Endodermal cell (in vitro differentiated cells): ENCODE measurements at places on chromosomes 16 and 17. TPM values are rescaled to one million over a fixed set of nuclear protein-coding genes. Genes with fewer than 3 reads are reported as not detected.

DNA sequence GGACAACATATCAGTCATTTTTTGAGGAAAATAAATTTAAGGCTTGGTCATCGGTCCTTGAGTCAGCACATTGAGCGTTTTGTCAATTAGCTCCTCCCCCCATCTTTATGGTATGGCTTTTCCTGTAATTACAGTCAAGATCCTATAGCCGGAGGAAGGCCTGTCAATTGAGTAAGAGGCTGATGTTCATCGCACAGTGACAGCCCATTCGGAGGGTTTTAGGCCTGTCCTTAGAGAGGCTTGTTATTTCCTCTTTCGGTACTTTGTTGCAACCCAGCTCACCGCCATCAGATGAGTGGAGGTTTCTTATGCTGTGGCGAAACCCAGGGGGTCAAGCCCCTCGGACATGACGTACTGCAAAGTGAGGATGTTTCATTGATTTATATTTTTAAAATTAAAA, 395.2 kb downstream of the WWOX start:
- DNase-seq: no peak
- no peaks in the 10 kb centered on the region for H3K36me3 ChIP-seq

- no peaks in the 10 kb centered on the region for H3K36me3 ChIP-seq
- H3K27me3 ChIP-seq: peaks cover 100% of the 10 kb centered on the region
- no peaks in the 10 kb centered on the region for H3K4me1 ChIP-seq
These were observed 2.9 kb upstream of the FOXF1 start for GRCh38 chr16:86507173-86508027.

DNA sequence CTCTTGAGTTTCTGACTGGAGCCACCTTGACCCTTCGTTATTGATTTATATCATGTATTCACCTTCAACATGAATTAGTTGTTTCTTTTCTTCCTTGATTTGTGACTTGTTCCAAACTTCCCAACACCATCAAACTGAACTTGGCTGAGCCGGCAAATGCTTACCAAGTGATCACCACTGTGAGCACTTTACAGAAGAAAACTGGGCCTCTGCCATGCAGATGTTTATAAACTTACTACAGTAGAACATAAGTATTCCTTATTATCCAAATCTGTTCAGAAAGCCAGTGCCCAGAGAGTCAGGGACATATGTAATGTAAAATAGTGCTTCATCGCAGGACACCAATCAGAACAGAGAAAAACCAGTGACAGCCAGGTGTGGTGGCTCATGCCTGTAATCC, 19.9 kb downstream of the CMTM4 start:
- H3K4me3 ChIP-seq: no peak overlapping the region
- no peaks in the 10 kb centered on the region for H3K4me1 ChIP-seq
- peaks cover 23% of the 10 kb centered on the region for H3K36me3 ChIP-seq
- DNase-seq: no peak

- H3K27me3 ChIP-seq: no peaks in the 10 kb centered on the region
- no peak overlapping the region for H3K4me3 ChIP-seq
- no peak overlapping the region for H3K27ac ChIP-seq
- peaks cover 7% of the 10 kb centered on the region for H3K4me1 ChIP-seq
- peak; percentile 97 for DNase-seq
- H3K36me3 ChIP-seq: no peaks in the 10 kb centered on the region
These were observed 15.4 kb downstream of the ZFPM1 start for GRCh38 chr16:88468275-88469129.

AANAT gene
- not detected in 2 replicates for total RNA-seq

DNA sequence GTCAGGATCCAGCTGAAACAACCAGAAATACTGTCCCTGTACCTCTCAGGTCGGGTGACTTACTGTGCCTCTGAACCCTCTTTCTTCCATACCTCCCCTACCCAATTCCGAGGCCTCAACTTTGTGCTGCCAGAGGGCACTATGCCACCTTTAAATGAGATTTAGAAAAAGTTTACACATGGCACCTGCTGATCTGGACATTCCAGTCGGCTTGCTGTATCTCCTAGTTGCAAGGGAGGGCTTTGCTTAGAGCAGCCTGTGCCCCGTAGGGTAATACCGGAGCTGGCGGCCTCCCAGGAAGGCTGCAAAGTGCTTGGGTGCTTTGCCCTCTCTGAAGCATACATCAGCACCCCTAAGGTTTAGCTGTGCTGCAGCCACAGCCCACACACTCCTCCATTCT, 306.0 kb upstream of the RBFOX1 start:
- no peak for DNase-seq
- H3K4me3 ChIP-seq: no peak overlapping the region
- H3K4me1 ChIP-seq: peaks cover 6% of the 10 kb centered on the region

DNA sequence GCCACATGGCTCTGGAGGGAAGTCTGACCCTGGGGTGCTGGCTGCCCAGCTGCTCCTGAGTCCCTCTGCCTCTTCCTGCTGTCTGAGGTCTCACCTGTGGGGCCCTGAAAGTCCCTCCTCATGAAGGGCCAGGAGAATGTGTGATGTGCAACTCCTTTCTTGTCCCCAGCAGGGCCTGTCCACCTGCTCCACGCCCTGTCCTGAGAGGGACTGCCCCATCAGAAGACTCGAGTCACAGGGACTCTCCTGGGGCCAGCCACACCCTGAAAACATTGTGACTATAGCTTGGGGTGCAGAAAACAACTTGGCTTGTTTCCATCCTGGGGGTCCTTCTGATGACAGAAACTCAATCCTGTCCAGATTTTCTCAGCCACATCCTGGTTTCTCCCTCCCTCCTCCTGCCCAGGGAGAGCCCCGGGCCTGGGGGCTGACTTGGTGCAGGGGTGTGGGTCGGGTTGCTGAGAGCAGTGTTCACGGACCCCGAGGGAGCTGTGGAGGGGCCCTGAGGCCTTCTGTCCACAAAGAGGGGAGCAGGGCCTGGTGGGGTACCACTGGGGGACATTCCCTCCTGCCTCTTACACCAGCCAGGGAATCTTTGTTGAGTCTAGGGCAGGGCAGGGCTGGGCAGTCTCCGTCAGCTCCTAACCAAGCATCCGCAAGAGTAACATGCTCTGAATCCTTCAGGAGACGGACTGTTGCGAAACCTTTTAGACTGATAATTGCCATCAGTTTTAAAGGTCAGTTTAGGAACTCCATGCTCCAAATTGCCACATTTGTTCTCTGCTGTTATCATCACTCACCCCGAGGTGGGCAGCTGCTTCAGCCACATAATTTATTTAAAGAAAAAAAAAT, 45.9 kb downstream of the NT5M start:
- peak; percentile 43 for DNase-seq
- H3K27ac ChIP-seq: no peak overlapping the region
- no peaks in the 10 kb centered on the region for H3K27me3 ChIP-seq
- no peak overlapping the region for H3K4me3 ChIP-seq
- H3K36me3 ChIP-seq: no peaks in the 10 kb centered on the region

ARL5C gene
- total RNA-seq: not detected in 3 replicates

DNA sequence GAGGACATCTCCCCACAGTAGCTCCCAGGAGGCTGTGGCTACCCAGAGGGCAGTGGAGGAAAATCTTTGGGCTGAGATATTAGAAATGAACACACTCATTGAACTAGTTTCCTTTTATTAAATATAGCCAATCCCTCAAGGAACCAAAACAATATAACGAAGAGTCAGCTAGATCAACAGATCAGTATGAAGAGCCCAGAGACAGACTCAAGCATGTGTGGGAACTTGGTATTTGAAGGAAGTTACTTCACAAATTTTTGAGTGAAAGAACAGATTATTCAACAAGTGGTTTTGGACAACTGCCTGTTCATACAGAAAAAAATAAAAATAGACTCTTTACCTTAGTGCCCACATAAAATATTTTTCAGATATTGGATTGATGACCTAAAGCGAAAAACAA, 183.6 kb upstream of the PMFBP1 start:
- H3K27me3 ChIP-seq: no peaks in the 10 kb centered on the region
- no peak overlapping the region for H3K4me3 ChIP-seq
- H3K4me1 ChIP-seq: no peaks in the 10 kb centered on the region
- DNase-seq: no peak
- no peaks in the 10 kb centered on the region for H3K36me3 ChIP-seq

DNA sequence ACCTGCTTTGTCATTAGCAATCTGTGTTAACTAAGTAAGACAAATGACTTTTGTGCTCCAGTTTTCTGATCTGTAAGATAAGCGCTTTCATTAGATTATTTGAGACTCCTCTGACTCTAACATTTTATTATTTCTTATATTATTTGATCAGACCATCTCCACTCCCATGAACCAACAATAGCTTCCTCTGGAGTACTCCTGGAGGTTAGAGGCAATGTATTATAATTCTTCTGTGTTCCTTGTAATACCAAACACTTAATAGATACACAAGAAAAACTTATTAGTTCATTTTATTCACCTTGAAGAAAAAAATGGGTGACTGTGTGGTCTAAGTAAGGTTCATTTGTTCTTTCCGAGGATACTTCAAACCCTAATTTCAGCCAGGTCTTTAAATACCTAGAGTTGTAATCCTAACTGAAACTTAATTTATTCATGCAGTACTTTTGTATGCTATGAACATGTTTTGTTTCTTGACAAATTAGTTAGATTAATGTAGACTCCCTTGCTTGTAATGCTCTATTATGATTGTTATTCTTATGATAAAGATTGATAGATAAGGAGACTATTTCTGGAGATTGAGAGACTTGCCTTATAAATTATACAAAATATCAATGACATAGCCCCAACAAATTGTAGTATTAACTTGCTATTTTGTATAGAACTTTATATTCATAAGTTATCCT, 53.9 kb downstream of the NQO1 start:
- DNase-seq: no peak
- H3K27ac ChIP-seq: no peak overlapping the region
- no peaks in the 10 kb centered on the region for H3K27me3 ChIP-seq
- H3K36me3 ChIP-seq: peaks cover 78% of the 10 kb centered on the region
- H3K4me1 ChIP-seq: no peaks in the 10 kb centered on the region

DNA sequence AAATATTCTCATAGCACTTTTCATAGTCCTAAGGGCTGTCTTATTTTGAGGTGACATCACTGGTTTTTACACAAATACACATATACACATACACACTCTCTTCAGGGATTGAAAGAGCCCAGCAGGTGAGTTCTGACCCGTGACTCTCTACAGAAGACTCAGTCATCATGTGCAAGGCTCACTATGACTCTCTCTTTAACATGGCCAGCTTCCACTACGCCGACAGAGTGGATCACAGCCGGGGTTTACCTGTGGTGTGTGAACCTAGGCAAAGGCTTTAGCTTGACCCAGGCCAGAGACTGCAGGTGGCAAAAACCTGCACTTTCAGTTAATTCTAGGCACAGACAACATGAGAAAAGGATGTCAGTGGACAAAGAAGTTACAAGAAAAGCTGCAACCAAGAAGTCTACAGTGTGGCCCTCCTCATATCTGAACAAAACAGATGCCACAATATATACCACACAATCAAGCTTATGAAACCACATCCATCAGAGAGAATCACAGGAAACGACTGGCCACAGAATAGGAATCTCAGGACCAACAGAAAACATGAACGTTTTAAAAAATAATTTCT, 56.5 kb downstream of the CYTH1 start:
- no peaks in the 10 kb centered on the region for H3K36me3 ChIP-seq
- peak overlapping the region; percentile 56 for H3K4me3 ChIP-seq
- peaks cover 43% of the 10 kb centered on the region for H3K4me1 ChIP-seq
- no peaks in the 10 kb centered on the region for H3K27me3 ChIP-seq
- no peak for DNase-seq
- no peak overlapping the region for H3K27ac ChIP-seq

DNA sequence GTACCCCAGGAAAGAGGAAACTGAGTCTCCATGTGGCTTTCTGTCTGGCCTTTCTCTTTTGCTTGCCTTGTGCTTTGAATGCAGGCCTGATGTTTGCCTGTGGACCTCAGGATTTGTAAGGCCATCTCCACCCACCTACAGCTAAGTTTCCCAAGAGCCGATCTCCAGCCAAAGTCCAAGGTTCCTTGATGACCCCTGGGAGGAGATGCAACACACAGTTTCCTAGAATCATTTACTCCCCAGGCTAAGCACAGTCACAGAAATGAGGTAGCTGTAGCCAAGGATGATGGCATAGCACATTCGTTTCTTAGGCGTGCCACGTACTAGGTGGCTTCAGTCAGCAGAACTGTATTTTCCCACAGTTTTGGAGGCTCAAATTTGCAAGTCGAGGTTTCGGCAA, 595.4 kb downstream of the MAF start:
- H3K27ac ChIP-seq: no peak overlapping the region
- H3K36me3 ChIP-seq: no peaks in the 10 kb centered on the region
- peaks cover 4% of the 10 kb centered on the region for H3K4me1 ChIP-seq
- DNase-seq: no peak
- no peak overlapping the region for H3K4me3 ChIP-seq
- H3K27me3 ChIP-seq: no peaks in the 10 kb centered on the region

- H3K4me3 ChIP-seq: no peak overlapping the region
- no peaks in the 10 kb centered on the region for H3K36me3 ChIP-seq
- H3K27ac ChIP-seq: no peak overlapping the region
- no peaks in the 10 kb centered on the region for H3K4me1 ChIP-seq
- peaks cover 47% of the 10 kb centered on the region for H3K27me3 ChIP-seq
These were observed 61.0 kb upstream of the RBL2 start for GRCh38 chr16:53372992-53373871.

JPH3 gene
- 33.3 to 37.0 TPM (median 36.6 TPM) in 3 replicates for total RNA-seq

KCNH6 gene
- 0.33 to 0.95 TPM (median 0.80 TPM) in 3 replicates for total RNA-seq

SLC47A2 gene
- not detected in 3 replicates for total RNA-seq

DNA sequence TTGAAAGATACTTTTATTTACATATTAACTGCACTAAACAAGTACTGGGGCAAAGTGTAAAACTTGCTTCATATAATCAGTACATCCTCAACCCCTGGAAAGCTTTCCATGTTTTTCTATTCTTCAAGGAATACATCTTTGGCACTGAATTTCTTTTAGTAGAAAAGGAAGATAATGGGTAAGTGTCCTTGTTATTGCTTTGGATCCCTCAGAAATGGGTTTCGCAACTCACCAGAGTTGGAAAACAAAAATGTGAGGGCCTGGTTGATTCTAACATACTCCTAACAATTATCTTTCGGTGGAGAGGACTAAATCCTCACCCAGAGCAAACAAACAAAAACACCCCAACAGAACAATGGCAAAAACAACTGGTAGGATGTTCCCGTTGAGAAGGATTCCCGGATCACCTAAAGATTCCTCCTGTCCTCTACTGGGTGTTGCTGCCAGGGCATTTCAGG, 120.4 kb downstream of the PARN start:
- H3K36me3 ChIP-seq: no peaks in the 10 kb centered on the region
- H3K27me3 ChIP-seq: no peaks in the 10 kb centered on the region
- DNase-seq: no peak
- H3K4me1 ChIP-seq: peaks cover 18% of the 10 kb centered on the region

MEOX1 gene
- total RNA-seq: not detected in 2 replicates

DNA sequence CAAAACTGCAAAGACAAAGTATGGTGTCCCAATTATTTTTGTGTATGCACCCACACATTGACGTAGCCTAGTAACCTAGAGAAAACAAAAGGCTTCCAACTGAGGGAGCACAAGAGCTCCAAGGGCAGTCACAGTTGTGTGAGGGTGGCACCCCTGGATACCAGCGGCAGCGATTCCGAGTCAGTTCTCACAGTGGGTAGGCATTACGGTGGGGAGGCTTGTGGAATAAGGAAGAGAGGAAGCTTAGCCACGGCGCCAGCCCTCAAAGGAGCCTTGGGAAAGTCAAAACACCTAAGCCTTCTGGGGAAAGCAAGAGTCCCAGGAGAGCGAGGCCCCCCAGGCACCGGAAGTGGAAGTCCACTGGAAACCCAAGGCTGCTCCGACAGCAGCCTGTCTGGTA, 31.0 kb upstream of the ADCY9 start:
- DNase-seq: no peak
- no peak overlapping the region for H3K4me3 ChIP-seq
- H3K27me3 ChIP-seq: no peaks in the 10 kb centered on the region

ITGA2B gene
- 8.5 to 14.2 TPM (median 8.8 TPM) in 3 replicates for total RNA-seq

ABCC11 gene
- total RNA-seq: 0.40 to 0.77 TPM in 2 of 3 replicates, not detected in the other

C17orf67 gene
- 0.70 to 1.8 TPM (median 1.2 TPM) in 3 replicates for total RNA-seq

BOLA2B gene
- 134 and 162 TPM in 2 replicates for total RNA-seq

GRCh38 chr17:64024781-64025731, 4.6 kb upstream of the ICAM2 start:
- DNase-seq: peak; percentile 38
- no peaks in the 10 kb centered on the region for H3K4me1 ChIP-seq
- peaks cover 4% of the 10 kb centered on the region for H3K27me3 ChIP-seq
- no peaks in the 10 kb centered on the region for H3K36me3 ChIP-seq
